CD8-positive, alpha-beta T cell (primary cell): ENCODE measurements at places on chromosomes 11 and 22. TPM values are rescaled to one million over a fixed set of nuclear protein-coding genes. Genes with fewer than 3 reads are reported as not detected.

Gene SOX6
- total RNA-seq = not detected

Gene C11orf87
- not detected for total RNA-seq

Gene MRE11
- total RNA-seq = 14.7 TPM

Gene ATXN10
- total RNA-seq = 37.7 TPM

Gene OR52N4
- total RNA-seq = 1.4 TPM

Gene EHF
- total RNA-seq = not detected

Gene CD3D
- total RNA-seq = 244 TPM

DNA sequence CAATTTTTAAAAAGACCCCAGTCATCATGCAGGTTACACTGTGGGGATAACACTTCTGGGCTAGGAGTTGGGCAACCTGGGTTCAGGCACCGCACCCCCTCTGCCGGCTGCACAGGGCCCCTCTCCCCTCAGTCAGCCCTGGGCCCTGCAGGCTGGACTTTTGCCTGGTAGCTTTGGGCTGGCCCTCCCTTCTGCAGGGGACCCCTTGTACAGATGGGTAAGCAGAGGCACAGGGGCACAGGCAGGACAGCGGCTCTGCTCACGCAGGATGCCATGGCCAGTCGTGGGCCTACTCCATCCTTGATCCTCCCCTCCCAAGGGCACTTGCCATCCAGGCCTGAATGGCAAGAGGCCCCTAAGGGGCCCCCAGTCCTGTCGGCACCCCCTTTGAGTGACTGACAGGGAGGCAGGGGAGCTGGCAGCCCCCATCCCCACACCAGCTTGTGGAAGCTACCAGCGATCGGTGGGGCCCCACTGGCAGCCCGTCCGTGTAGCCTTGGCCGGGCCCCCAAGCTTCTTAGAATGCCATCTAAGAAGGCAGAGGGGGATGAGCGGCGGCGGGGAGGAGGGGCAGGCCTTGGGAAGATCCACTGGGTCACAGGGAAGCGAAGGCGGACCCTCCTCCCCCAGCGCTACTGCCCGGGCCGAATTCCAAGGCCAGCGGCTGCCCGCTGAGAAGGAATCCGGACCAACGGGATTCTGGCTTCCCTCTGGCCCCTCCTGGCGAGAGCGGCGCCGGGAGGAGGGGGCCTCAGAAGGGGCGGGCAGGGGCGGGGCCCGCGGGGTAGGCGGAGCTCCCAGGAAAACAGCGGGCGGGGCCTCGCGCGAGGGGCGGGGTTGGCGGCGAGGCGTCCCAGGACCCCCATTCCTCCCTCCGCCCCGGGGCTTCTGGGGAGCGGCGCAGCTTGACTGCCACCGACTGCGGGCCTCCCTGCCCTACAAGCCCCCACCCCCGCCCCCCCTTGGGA, 6.8 kb upstream of the CHKA start:
- no peak for DNase-seq

DNA sequence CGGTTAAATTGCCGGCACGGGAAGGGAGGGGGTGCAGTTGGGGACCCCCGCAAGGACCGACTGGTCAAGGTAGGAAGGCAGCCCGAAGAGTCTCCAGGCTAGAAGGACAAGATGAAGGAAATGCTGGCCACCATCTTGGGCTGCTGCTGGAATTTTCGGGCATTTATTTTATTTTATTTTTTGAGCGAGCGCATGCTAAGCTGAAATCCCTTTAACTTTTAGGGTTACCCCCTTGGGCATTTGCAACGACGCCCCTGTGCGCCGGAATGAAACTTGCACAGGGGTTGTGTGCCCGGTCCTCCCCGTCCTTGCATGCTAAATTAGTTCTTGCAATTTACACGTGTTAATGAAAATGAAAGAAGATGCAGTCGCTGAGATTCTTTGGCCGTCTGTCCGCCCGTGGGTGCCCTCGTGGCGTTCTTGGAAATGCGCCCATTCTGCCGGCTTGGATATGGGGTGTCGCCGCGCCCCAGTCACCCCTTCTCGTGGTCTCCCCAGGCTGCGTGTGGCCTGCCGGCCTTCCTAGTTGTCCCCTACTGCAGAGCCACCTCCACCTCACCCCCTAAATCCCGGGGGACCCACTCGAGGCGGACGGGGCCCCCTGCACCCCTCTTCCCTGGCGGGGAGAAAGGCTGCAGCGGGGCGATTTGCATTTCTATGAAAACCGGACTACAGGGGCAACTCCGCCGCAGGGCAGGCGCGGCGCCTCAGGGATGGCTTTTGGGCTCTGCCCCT, 529 bp upstream of the CCND1 start:
- no peak for DNase-seq

GRCh38 chr11:124674571-124674970, 867 bp downstream of the SPA17 start:
- no peak for DNase-seq

DNA sequence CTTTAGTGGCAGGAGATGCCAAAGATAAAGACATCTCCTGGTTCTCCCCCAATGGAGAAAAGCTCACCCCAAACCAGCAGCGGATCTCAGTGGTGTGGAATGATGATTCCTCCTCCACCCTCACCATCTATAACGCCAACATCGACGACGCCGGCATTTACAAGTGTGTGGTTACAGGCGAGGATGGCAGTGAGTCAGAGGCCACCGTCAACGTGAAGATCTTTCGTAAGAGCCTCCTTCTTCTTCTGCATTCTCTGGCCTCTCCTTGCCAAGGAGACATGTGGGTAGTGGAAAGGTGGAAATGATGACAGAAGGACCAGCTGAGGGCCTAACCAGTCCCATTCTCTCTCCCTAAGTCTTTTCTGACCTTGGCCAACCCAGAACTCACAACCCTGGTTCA, 110.1 kb upstream of the TTC12 start:
- peak; percentile 18 for DNase-seq

- DNase-seq = no peak
These were observed 23.6 kb upstream of the EFCAB6 start for GRCh38 chr22:43835736-43836135.

GRCh38 chr22:26267856-26268255, 98.6 kb downstream of the SEZ6L start:
- no peak for DNase-seq

DNA sequence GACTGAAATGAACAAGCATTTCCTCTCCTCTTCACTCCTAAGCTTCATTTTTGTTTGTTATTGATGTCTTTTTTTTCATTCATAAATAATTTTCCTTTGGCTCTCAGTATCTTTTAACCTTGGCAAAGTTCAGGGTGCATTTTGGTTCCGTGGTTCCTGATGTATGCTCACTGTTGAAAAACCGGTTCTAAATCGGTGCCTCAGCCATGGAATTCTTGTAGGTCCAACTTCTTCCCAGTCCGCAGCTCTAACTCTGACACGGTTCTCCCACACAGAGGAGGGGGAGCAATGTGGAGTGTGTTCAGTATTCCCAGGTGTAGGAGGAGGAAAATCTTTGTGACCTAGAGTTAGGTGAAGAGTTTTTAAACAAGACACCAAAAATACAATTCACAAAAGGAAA, 12.6 kb upstream of the MS4A15 start:
- DNase-seq = no peak

DNA sequence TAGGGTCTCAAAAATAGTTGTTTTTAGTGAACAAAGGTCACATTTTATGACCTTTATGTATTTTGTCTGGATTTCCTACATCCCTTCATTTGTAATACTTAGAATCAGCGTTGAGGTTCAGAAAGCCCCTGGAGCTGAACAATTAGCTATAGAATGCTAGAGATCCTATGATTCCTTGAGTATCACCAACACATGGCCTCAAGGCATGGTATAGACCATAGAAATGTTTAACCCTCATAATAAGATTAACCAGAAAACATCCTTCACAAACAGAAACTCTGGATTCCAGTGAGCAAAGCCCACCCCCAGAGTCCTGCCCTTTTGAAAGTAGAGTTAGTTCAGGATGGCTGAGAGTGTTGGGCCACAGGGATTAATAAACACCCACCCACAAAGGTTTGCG, 77.3 kb downstream of the CYB5R2 start:
- DNase-seq = no peak

- DNase-seq = no peak
These were observed 75.4 kb downstream of the ME3 start for GRCh38 chr11:86596861-86597586.

- no peak for DNase-seq
These were observed 10.4 kb upstream of the CELSR1 start for GRCh38 chr22:46547883-46548244.

GRCh38 chr22:41003066-41003465, 51.9 kb downstream of the RBX1 start:
- no peak for DNase-seq

DNA sequence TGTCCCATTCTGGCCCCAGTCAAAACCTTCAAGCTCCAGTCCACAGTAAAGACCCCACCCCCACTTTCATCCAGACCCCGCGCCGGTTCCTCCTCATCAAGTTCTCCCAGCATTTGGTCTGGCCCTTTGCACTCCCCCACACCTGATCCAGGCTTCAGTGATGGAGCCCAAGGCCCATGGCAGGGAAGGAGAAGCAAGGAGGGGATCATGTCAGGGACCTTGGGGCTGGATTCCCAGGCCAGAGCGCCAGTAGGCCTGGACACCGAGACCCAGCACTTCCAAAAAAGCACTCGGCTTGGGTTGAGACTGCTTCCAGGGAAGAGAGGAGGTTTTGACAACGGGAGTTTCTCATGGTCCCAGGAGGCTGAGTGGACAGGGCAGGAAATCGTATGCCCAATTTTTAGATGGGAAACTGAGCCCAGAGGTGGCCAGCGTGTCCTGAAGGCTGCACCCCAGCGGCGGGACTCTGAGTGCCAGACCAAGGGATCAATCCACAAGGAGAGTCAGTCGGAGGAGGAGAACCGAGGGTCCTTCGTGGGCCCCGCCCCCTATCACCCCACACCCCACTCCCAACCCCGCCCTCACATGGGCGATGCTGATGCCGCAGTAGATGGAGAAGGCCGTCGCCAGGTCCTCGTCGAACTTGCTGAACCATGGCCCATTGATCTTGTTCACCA, 90.5 kb downstream of the PDE2A start:
- no peak for DNase-seq

- DNase-seq = no peak
These were observed 19.6 kb downstream of the ATM start for GRCh38 chr11:108242422-108242821.

GRCh38 chr11:130209954-130210854, 50.6 kb downstream of the ST14 start:
- no peak for DNase-seq
